ENCODE measurements at places on chromosomes 5 and 9. TPM values are rescaled to one million over a fixed set of nuclear protein-coding genes. Genes with fewer than 3 reads are reported as not detected.

PDE8B gene
- total RNA-seq, result not detected

GRCh38 chr5:87276655-87277054 is 9.0 kb downstream of the RASA1 start:
- H3K36me3 ChIP-seq, result peaks cover 23% of the 10 kb centered on the region
- H3K4me3 ChIP-seq, result no peak overlapping the region
- H3K4me1 ChIP-seq, result peaks cover 27% of the 10 kb centered on the region
- DNase-seq, result no peak

FST gene
- total RNA-seq, result 11.3 TPM

GRCh38 chr5:171395042-171395441 is 7.4 kb downstream of the NPM1 start:
- H3K4me3 ChIP-seq, result no peak overlapping the region
- H3K27ac ChIP-seq, result no peak overlapping the region
- peaks cover 75% of the 10 kb centered on the region for H3K4me1 ChIP-seq
- H3K36me3 ChIP-seq, result peaks cover 99% of the 10 kb centered on the region

GRCh38 chr5:123120197-123120596 is 31.2 kb downstream of the PRDM6 start:
- no peak overlapping the region for H3K4me3 ChIP-seq
- no peaks in the 10 kb centered on the region for H3K27me3 ChIP-seq
- H3K27ac ChIP-seq, result no peak overlapping the region
- peaks cover 34% of the 10 kb centered on the region for H3K4me1 ChIP-seq

RLN2 gene
- total RNA-seq, result not detected

CA9 gene
- not detected for total RNA-seq

GRCh38 chr5:150122158-150122510 is 33.5 kb downstream of the PDGFRB start:
- no peak overlapping the region for H3K4me3 ChIP-seq
- no peaks in the 10 kb centered on the region for H3K27me3 ChIP-seq
- H3K36me3 ChIP-seq, result peaks cover 90% of the 10 kb centered on the region
- H3K4me1 ChIP-seq, result no peaks in the 10 kb centered on the region

DNA sequence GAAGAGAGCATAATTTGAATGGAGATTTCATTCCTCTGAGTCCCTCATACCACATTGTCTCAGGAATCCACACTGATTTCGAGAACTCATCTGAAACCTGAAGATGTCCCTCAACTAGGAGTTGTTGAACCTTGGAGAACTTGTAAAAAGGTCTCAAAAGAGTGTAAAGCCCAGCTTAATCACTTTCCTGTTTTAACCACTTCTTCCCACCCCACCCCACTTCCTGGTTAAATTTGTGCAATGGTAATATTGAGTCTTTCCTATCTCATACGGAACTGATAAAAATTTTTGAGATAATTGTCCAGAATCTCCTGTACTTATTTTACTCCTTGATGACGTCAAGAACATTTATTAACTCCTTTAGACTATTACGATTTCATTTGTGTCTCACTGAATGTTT is 240.7 kb downstream of the ARRDC3 start:
- H3K27me3 ChIP-seq, result no peaks in the 10 kb centered on the region
- no peak overlapping the region for H3K4me3 ChIP-seq
- no peak overlapping the region for H3K27ac ChIP-seq
- no peak for DNase-seq
- H3K36me3 ChIP-seq, result no peaks in the 10 kb centered on the region
- H3K4me1 ChIP-seq, result no peaks in the 10 kb centered on the region

DNA sequence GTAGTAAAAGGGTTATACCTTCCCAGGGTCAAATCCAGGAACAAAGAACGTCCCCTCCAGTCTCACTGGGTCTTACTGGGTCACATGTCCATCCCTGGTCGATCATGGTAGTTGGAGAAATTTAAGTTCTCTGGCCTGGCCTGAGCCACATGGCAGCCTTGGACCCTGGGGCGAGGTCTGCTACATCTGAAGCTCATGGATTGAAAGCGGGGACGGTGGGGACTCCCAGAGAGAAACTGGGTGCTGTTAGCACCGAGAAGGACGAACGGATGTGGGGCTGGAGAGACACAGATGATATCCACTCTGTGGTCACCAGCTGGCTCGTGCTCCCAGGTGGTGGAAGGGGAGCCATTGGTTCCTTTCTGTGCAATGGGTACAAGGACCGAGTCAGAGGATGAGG is 46.9 kb downstream of the TSPAN17 start:
- H3K27ac ChIP-seq, result no peak overlapping the region
- H3K36me3 ChIP-seq, result no peaks in the 10 kb centered on the region
- DNase-seq, result no peak
- no peaks in the 10 kb centered on the region for H3K4me1 ChIP-seq
- no peak overlapping the region for H3K4me3 ChIP-seq
- no peaks in the 10 kb centered on the region for H3K27me3 ChIP-seq

DNA sequence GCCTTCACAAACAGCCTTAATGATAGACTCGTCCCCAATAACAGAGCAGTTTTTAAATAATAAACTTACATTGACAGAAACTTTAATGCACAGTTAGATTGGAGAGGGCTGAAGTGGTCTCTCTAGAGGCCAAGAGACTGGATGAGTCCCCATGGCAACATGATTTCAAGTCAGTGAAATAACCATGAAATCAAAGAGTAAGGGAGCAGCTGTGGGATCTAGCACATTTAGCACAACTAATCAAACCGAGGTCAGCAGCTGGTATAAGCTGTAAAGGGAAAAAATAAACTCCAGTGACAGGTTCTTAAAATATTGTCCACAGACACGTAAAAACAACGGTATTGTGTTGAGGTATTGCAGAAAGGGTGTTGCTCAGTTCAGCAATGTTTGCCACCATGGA is 916.6 kb downstream of the DNAH5 start:
- no peaks in the 10 kb centered on the region for H3K36me3 ChIP-seq
- H3K27ac ChIP-seq, result no peak overlapping the region
- no peaks in the 10 kb centered on the region for H3K27me3 ChIP-seq
- DNase-seq, result no peak
- H3K4me1 ChIP-seq, result no peaks in the 10 kb centered on the region

GRCh38 chr9:6080154-6080716 is 64.8 kb upstream of the RANBP6 start:
- peak overlapping the region; percentile 72 for H3K27ac ChIP-seq
- no peaks in the 10 kb centered on the region for H3K27me3 ChIP-seq
- H3K36me3 ChIP-seq, result no peaks in the 10 kb centered on the region
- H3K4me1 ChIP-seq, result no peaks in the 10 kb centered on the region

RNF208 gene
- 2.4 TPM for total RNA-seq

DNA sequence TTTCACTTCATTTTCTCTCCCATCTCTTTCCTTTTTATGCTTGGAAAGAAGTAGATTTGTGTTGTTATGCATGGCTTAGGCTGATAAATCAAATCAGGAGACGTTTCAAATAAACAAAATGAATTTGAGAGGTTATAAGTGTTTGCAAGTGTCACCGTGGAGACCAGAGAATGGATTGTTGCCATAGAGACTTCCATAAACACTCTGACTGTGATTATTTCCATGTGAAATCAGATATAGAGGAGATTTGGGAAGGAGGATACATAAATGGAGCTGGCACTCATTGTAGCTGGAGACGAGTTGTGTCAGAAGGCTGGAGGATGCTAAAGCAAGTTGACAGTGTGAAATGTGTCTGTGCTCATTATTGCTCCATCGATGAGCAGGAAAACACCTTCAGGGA is 84.2 kb upstream of the PCSK1 start:
- no peaks in the 10 kb centered on the region for H3K4me1 ChIP-seq
- H3K27me3 ChIP-seq, result no peaks in the 10 kb centered on the region
- no peaks in the 10 kb centered on the region for H3K36me3 ChIP-seq
- no peak overlapping the region for H3K4me3 ChIP-seq
- DNase-seq, result no peak

DNA sequence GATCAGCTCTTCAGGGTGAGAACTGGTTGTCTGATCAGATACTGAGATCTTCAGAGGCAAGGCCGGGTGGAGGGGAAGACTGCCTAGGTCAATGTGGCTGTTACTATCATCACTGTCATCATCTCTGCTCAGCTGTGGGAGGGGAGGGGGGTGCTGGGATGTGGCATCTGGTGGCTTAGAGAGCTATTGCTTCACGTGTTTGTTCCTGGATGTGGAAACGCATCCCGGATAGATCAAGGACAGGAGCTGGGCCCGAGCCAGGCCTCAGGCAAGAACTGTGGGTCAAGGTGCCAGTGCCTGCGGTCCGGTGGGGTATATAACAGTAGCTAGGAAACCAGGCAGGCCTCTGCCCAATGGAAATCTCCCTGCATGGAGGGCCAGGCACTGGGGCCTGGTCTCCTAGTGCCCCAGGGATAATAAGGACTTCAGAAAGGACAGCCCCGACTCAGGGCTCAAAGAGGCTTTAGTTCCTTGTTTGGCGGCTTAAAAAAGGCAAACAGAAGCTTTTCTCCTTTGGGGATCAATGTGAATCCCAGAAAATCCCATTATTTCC is 30.3 kb upstream of the TIFAB start:
- H3K27ac ChIP-seq, result no peak overlapping the region
- H3K4me3 ChIP-seq, result no peak overlapping the region
- no peak for DNase-seq

DNA sequence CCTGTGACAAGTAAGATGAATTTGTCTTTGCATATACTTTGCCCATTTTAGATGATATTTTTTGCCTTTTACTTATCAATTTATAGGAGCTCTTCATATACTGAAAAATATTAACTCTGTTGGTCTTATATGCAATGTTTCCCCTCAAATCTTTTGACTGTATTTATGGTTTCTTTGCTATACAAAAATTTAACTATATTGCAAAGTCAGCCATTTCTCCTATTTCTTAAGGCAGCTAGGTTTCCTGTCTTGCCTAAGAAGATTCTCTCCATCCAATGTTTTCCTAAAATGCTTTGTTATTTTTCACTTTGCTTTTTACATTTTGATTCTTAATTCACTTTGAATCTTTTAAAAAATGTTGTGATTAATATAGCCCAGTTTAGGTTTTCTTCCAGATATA is 273.1 kb downstream of the NSG2 start:
- H3K27ac ChIP-seq, result no peak overlapping the region
- H3K36me3 ChIP-seq, result no peaks in the 10 kb centered on the region
- DNase-seq, result no peak
- peaks cover 82% of the 10 kb centered on the region for H3K27me3 ChIP-seq
- H3K4me3 ChIP-seq, result no peak overlapping the region
- no peaks in the 10 kb centered on the region for H3K4me1 ChIP-seq

DNA sequence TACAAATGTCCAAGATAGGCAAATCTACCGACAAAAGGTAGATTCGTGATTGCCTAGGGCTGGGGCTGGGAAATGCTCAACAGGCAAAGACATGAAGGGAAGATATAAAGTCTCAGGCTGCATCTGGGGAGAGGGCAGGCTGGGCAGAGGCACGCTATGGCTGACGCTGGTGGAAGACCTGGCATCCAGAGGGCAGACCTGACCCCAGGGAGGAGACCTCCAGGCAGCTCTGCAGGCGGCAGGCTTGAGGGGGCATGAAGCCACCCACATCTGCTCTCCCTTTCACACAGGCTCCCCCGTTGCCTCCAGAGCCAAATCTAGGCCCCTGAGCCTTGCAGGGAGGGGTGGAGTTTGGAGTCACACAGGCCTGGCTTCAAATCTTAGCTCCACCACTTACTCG is 145.5 kb downstream of the PAX5 start:
- H3K36me3 ChIP-seq, result no peaks in the 10 kb centered on the region
- H3K27me3 ChIP-seq, result no peaks in the 10 kb centered on the region
- no peaks in the 10 kb centered on the region for H3K4me1 ChIP-seq
- H3K4me3 ChIP-seq, result no peak overlapping the region

PCDHGB6 gene
- 5.7 TPM for total RNA-seq

GRCh38 chr5:113505181-113505580 is 8.3 kb upstream of the YTHDC2 start:
- H3K27ac ChIP-seq, result no peak overlapping the region
- no peaks in the 10 kb centered on the region for H3K4me1 ChIP-seq
- no peak overlapping the region for H3K4me3 ChIP-seq
- no peaks in the 10 kb centered on the region for H3K27me3 ChIP-seq

DNA sequence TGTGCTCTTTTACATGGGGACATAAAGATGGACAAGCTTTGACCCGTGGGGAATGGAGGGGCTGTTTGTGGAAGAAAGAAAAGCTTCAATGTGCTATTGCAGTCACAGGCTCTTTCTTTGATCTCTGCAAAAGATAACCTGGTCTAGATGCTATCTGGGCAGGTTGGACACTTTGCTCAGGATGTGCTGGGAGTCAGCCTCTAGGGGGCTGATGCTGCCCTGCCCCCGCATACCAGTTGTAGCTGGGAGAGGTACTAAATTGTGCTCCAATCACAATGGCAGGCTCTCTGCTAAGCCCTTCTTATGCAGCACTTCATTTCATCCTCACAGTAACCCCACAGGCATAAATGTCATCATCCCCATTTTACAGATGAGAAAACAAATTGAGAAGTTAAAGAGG is 67.2 kb downstream of the PSD2 start:
- no peak for DNase-seq
- H3K4me1 ChIP-seq, result peaks cover 16% of the 10 kb centered on the region
- no peaks in the 10 kb centered on the region for H3K36me3 ChIP-seq
- no peak overlapping the region for H3K27ac ChIP-seq
- no peak overlapping the region for H3K4me3 ChIP-seq
- no peaks in the 10 kb centered on the region for H3K27me3 ChIP-seq

DNA sequence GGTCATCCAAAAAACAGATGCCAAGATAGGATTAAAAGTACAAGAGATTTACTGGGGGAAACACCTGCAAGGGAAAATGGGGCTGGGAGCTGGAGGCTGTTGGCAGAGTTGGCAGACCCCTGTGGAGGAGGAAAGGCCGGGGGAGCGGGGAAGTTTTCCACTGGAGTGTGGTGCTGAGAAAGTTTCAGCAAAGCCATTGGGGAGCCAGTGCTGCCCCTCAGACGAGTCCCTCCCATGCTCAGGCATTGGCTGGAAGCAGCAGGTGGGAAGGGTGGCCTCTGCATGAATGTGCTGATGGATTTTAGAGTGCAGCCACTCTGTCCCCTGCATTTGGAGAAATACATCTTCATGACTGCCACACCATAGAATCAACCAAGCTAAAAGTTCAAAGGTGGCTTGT is 52.8 kb downstream of the TTC1 start:
- no peaks in the 10 kb centered on the region for H3K27me3 ChIP-seq
- H3K36me3 ChIP-seq, result no peaks in the 10 kb centered on the region
- DNase-seq, result no peak
- H3K27ac ChIP-seq, result no peak overlapping the region

HTR1A gene
- not detected for total RNA-seq

- peaks cover 75% of the 10 kb centered on the region for H3K27me3 ChIP-seq
- H3K4me1 ChIP-seq, result peaks cover 3% of the 10 kb centered on the region
- H3K27ac ChIP-seq, result peak overlapping the region; percentile 43
- H3K36me3 ChIP-seq, result no peaks in the 10 kb centered on the region
Measured at GRCh38 chr5:168793841-168794837, 215.0 kb upstream of the PANK3 start.
